ENCODE measurements at places on chromosomes 11 and 22.
A peak's percentile ranks its signal among the peaks of the same experiment; 100 is the strongest.

- DNase-seq, result no peak
Observed at GRCh38 chr11:32101791-32102190, 10.9 kb downstream of the RCN1 start.

GRCh38 chr11:8251616-8252295, 11.9 kb downstream of the LMO1 start:
- DNase-seq, result no peak

DNA sequence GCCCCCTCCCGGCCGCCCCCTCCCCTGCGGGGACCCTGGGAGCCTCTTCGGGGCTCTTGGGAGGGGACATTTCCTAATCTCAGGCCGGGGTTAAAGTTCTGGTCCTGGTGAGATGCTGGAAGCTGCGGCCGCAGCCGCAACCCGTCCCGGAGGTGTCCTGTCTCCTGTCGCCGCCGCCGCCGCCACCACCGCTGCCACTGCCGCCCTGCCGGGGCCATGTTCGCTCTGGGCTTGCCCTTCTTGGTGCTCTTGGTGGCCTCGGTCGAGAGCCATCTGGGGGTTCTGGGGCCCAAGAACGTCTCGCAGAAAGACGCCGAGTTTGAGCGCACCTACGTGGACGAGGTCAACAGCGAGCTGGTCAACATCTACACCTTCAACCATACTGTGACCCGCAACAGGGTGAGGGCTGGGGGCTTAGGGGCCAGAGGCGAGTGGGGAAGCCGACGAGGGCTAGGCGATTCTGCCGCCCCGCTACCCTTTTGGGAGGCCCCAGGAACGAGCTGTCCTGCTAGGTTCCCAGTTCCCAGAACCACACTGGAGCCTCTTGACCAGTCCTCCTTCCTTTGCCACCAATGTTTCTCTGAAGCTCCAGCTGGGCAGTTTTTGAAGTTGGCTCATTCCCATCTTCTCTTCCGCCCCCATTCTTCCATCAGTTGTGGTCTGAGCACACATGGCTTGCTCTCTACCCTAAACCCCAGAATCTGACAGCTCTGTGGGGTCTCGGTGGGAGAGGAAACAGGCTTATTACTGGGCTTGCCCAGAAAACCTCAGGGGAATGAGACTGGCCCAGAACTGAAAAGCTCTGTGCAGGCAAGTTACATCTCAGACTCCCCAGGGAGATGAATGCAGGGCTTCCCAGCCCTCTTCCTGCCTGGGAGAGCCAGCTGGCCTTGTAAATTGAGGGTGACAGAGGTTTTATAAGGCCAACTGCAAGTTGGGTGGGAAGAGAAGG, 781 bp downstream of the SIDT2 start:
- no peak for DNase-seq

- DNase-seq, result no peak
Observed at GRCh38 chr22:32926600-32926999, 125.1 kb downstream of the TIMP3 start.

- no peak for DNase-seq
Observed at GRCh38 chr11:119918347-119918746, 189.3 kb upstream of the NECTIN1 start.

- DNase-seq, result peak; percentile 5
Observed at GRCh38 chr11:31887180-31887579, 76.1 kb upstream of the PAX6 start.

GRCh38 chr22:38126928-38127668, 16.6 kb upstream of the BAIAP2L2 start:
- no peak for DNase-seq

DNA sequence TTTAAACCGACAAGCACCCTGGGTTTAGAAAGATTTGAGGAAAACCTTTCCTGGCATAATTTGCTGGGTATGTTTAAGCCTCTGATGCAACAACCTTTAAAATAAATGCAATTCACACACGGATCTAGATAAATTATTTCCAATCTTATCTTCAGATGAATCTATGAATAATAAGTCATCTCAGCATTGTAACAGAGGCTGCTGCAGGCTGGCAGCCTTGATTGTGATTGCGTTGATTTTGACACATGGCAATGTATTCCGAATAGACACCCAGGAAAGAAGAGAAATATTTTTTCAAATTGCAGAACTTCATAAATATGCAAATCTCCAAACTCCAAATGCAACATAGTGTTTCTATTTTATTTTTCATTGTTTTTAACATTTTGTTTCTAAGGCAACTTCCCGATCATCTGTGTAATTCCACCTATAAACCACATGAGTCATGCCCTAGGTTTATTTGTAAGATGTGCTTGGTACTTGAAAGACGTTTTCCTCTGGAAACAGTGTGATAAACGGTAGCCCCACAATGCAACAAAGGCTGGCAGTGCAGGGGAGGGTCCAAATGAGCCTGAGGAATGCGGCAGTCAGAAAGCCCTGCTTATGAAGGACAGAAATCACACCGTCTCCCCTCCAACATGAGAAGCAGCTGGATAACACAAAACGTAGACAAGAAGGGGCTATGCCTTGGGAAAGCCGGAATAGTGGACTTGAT, 359.0 kb downstream of the BRD1 start:
- DNase-seq, result no peak

DNA sequence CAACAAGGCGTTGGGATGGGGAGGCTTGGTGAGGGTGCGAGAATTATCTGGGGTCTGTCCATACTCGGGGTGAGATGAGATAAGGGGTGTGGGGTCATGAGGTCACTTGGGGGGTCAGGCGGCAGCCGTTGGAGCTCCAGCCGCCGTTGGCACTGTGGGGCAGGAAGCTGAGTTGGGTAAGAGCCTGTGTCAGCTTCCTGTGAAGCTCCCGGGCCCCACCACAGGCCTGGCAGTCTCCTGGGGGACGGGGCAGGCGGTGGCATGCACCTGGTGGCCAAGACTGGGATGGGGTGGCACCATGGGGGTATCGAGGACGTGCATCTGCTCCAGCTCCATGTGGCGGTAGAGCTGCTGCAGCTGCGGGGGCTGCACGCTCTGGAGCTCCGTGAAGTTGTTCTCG, 7.1 kb upstream of the MYBPC3 start:
- DNase-seq, result no peak

GRCh38 chr11:72232260-72233055, 7.9 kb downstream of the INPPL1 start:
- DNase-seq, result no peak
